ENCODE measurements at places on chromosomes 7 and 10. TPM values are rescaled to one million over a fixed set of nuclear protein-coding genes. Genes with fewer than 3 reads are reported as not detected.

DNA sequence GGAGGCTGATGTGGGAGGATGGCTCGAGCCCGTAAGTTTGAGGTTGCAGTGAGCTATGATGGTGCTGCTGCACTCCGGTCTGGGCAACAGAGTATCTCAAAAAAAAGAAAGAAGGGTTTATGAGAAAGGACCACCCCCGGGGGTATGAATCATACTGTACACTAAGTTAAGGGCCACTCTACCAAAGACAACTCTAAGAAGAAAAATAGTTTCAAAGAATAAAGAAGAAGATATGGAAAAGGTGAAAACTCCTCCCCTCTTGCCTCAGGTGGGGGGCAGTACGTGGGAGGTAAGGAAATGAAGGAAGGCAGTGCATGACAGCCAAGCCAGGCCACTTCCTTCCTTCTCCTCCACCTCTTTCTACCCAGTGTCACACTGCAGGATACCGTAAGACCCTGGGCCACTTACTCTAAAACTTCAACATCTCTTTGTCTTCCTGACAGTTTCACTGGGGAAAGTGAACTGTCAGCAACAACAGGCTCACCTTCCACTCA lies 61.3 kb downstream of the PIP4K2A start:
- no peak for DNase-seq

DNA sequence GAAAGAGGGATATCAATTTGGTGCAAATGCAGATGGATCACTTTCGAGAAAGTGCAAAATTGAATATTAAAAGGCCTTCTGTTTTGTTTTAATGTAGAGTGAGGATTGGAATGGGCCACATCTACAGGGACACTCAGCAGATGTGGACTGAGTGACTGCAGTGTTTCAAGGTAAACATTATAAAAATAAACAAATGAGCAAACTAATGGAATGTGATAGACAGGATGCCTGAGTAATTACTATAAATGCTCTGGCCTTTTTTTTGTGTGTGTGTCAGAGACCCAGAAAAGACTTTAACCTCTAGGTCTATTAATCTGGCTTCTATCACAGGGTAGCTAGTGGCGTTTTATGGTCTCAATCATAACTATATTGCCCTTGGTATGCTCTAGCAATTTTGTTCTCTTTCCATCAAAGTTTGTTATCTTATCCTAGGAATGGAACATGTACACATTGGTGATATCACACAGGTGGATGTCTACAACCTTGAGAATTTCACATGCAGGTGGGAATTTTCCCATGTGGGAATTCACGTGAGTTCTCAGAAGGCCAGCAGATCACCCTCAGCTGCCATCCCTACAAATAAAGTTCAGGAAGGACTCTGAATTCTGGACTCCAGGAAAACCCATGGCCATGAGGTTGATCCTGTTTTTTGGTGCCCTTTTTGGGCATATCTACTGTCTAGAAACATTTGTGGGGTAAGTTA lies at the start of gene CPA2:
TSS of gene CPA2 (plus strand) at position 606 of the 703 bp plus-strand sequence. CDS start at position 625, 19 bp downstream.
- peak; percentile 95 for DNase-seq

DNA sequence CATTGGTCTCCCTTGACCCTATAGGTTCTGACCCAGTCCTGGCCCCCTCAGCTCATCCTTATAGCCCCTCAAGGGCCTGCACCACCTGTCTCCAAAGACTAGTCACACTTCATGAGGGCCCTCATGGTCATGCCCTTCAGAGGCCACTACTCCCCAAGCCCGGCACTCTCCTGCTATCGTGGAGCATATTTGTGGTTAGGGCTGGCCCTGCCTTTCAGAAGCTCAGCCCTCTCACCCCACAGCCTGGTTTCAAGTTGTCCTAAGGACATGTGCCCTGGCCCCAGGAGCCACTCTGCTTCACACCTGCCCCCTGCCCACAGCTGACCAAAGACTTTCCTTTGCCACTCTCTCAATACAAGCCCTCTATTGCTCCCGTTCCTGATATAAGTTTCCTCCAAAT lies 60.3 kb upstream of the LBX1 start:
- DNase-seq, result no peak

- DNase-seq, result no peak
Measured at GRCh38 chr10:3339531-3339950, 167.0 kb upstream of the PITRM1 start.

GRCh38 chr10:59648711-59649201 lies 60.9 kb downstream of the SLC16A9 start:
- no peak for DNase-seq

DNA sequence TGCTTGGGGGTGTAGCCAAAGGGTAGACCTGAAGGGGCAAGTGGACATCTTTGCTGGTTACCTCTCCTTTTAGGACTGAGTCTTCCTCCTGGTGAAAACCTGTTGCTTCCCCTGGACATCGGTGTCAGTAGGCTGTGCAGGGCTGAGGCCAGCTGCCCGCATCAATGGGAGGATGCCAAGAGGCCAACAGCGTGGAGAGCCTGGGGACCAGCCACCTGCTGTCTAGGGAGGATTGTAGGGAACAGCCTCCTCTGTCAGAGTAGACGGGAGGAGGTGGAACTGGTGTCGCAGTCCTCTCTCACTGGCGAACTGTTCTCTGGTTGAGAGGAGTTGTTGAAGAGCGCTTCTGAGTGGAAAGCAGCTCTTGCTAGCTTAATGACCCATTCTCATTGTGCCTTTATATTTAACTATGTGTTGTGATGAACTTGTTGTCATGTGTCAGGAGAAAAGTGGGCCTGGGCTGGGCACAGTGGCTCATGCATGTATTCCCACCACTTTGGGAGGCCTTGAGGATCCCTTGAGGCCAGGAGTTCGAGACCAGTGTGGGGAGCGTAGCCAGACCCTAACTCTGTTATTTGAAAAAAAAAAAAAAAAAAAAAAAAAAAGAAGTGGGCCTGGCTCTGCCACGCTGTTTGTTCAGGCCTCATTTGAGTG lies 1.8 kb downstream of the SUFU start:
- no peak for DNase-seq

The VPS37D gene
- total RNA-seq, result 1.3 TPM

DNA sequence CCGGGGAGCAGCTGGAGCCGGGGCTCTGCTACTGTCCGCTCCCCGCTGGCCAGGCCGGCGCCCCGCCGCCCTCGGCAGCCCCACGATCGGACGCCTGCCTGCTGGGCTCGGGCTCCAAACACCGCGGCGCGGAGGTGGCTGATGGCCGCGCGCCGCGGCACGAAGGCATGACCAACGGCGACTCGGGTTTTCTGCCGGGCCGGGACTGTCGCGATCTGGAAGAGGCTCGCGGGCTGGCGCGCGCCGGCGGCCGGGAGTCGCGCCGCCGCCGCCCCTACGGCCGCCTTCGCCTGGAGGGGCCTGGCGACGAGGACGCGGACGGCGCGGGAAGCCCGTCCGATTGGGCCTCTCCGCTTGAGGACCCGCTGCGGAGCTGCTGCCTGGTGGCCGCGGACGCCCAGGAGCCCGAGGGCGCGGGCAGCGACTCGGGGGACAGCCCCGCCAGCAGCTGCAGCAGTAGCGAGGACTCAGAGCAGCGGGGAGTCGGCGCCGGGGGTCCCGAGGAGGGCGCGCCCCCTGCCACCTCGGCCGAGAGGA lies 570 bp downstream of the TBC1D12 start:
- DNase-seq, result no peak

The GBF1 gene
- 24.1 TPM for total RNA-seq

DNA sequence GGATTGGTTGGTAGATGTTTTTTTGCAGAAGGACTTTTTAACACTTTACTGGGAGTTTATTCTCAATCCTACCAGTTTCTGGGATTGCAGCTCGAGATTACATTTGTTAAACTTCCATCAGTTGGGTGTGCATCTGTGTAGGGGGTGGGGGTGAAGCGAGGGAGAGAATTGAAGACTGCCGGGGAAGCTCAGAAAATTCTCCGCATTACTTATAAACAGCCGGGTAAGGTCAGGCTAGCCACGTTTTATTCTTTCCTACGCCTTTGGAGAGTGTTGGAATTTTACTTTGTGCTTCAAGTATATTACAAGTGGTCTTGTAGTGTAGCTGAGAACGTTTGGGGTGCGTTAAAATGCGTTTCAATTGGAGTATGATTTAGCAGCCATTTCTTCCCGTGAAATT lies 1.1 kb downstream of the PALS2 start:
- DNase-seq, result no peak

DNA sequence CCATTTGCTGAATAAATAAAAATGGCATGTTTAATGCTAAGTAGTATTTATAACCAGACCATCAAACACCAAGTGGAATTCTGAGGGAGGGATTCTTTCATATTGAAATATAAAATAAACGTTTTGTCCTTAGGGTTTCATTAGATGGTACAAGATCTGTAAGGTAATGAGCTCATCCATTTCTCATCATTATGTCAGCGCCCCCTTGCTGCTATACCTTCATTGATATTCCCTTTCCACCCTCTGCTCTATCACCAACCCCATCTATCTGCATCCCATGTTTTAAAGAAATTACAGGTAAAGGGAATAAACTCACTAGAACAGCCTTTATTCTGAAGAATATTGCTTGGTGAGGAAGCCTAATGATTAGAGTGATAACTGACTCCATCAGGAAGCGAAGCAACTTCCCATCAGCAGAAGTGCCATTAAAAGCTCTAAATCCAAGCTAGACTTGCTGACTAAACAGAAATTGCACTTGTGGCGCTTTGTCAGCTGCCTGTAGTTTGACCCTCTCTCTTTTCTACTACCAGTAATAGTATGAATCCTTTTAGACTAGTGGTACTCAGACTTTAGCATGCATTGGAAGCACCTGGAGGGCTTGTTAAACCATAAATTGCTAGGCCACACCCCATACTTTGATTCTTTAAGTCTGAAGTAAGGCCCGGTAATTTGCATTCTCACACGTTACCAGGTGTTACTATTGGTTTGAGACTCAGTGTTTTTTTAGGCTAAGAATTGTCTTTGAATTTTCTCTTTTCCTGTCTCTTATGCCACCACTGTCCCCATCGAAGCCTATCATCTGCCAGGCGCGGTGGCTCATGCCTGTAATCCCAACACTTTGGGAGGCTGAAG lies 27.5 kb downstream of the ADD3 start:
- DNase-seq, result no peak

DNA sequence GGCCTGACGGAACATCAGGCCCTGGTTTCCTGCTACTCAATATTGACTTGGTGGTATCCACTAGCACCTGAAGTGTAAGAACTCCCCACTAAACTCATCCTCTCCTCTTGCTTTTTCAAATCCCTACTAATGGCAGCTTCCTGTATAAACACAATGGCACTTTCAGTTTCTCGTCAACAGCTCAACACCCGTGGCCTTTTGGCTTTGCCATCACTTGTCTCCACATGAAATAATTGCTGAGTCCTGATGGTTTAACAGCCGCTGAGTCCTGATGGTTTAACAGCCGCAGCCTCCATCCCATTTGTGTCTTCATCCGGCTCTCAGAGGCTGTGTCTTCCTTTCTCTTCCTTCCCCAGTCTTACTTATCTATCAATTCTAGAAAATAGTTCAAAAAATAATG lies 261.4 kb upstream of the PITRM1 start:
- no peak for DNase-seq

GRCh38 chr10:109411917-109412316 lies 511.4 kb downstream of the XPNPEP1 start:
- peak; percentile 12 for DNase-seq

- no peak for DNase-seq
Measured at GRCh38 chr10:86734207-86734988, 22.0 kb upstream of the BMPR1A start.

GRCh38 chr7:12137283-12137682 lies 73.8 kb upstream of the TMEM106B start:
- DNase-seq, result no peak

The HOXA7 gene
- 0.66 TPM for total RNA-seq

- no peak for DNase-seq
Measured at GRCh38 chr10:128537834-128538330, 411.7 kb upstream of the MKI67 start.
